ENCODE measurements at places on chromosomes 2 and 18.

- no peak for DNase-seq
Measured at GRCh38 chr2:185785851-185786473, 47.4 kb downstream of the FSIP2 start.

- no peak for DNase-seq
Measured at GRCh38 chr2:238834982-238835381, 12.9 kb upstream of the TWIST2 start.

GRCh38 chr2:37590119-37590571, 81.3 kb downstream of the CDC42EP3 start:
- no peak for DNase-seq

DNA sequence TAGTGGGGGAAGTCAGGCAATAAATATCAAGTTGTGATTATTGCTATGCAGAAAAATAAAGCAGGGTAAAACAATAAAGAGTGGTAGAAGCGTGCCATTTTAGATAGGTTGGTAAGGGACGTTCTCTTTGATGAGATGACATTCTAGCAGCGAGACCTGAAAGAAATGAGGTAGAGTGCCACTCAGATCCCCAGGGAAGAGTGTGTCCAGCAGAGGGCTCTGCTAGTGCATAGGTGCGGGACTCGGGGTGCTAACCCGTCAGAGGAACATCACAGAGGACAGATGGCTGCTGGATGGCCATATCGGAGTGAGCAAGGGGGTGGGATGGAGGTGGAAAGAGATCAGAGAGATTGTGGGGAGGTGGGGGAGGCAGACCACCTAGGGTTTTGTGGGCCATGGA, 16.3 kb upstream of the GTF2A1L start:
- no peak for DNase-seq

DNA sequence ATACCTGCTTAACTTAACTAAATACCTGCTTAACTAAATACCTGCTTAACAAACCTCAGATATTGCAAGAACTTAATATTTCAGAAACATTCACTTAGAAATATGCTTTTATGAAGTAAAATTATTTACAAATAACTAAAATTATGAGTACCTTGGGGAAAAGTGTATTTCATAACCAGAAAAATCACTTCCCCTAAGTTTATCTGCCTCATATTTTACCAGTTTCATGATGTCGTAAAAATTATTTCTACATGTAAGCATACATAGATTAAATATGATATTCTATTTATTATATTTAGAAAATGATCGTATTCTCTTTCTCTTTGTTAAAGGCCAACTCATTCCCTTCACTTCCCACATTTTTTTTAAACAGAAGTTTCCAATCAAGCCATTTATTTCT, 41.5 kb upstream of the DSC1 start:
- no peak for DNase-seq

- no peak for DNase-seq
Measured at GRCh38 chr2:8659092-8659734, 22.6 kb upstream of the ID2 start.

DNA sequence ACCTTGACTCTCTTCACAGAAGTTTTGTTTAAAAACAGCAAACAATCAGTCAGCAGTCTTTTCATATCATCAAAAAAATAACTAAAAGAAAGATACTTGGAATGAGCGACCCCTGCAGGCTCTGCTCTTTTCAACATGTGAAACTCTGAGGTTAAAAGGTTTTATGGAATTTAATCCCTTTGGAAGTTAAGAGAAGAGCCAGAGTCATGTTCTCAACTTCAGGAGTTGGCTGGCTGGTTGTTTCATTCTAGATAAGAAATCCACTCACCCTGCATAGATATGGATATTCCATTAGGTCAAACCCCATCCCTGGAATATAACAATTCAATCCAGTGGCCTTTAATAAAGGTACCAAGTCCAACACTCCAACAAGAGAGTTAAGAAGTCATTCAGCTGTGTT, 115.6 kb upstream of the RMDN2 start:
- DNase-seq: no peak

DNA sequence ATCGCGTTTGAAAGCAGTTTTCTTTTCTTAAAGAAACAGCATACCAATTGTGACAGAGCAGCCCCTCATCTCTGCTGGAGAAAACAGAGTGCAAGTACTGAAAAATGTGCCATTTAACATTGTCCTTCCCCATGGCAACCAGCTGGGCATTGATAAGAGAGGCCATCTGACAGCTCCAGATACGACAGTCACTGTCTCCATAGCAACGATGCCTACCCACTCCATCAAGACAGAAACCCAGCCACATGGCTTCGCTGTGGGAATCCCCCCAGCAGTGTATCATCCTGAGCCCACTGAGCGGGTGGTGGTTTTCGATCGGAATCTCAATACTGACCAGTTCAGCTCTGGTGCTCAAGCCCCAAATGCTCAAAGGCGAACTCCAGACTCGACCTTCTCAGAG, 9.5 kb downstream of the GRHL1 start:
- no peak for DNase-seq

DNA sequence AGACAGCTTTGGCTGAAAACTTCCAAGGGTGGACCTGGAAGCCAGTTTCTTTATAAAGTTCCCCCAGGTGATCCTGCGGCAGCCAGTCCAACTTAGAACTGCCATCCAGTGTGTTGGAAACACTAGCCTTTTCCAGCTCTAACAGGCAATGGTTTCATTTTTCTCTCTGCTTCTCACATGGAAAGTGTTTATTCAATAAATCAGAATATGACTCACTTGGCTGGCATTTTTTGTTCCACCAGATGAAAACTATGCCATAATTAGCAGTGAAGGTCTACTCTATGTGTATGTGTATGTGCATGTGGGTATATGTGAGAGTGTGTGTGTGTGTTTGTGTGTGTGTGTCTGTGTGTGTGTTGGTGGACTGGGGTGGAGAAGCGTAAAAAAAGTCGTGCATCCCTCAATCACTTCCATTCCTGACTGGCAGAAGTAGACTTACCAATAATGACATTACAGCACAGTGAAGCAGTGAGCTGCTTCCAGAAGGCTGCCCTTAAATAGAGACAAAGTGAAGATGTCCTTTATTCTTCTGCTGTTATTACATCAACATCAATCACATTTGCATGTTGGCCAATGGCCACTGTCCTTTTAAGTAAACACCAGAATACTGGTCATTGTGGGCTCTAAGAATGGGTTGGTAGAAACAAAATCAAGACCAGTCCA, 90.9 kb upstream of the SETBP1 start:
- no peak for DNase-seq

- DNase-seq: no peak
Measured at GRCh38 chr2:46508312-46508711, 28.9 kb downstream of the TMEM247 start.

GRCh38 chr2:78817430-78817829, 208.1 kb upstream of the REG3G start:
- DNase-seq: no peak

GRCh38 chr2:105377871-105378270, 21.0 kb downstream of the FHL2 start:
- no peak for DNase-seq

DNA sequence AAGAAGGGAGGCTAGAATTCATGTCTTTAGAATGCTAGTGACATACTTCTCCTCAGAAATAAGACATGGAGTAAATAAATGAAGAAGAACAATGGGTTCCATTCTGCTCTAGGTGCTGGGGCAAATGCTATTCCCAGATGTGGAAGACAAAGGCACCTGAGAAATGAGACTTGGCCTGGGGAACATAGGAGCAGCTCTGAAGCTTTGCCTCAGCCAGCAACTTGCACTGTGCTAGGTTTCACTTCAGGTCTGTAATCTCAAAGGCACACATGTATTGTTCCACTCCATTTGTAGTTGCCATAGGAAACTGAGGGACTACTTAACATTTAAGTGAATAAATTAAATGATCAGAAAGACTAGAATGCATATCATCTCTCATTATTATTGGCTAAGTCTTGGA, 538.9 kb upstream of the REG3G start:
- DNase-seq: no peak

GRCh38 chr2:69510204-69510603, 73.0 kb upstream of the NFU1 start:
- DNase-seq: no peak

DNA sequence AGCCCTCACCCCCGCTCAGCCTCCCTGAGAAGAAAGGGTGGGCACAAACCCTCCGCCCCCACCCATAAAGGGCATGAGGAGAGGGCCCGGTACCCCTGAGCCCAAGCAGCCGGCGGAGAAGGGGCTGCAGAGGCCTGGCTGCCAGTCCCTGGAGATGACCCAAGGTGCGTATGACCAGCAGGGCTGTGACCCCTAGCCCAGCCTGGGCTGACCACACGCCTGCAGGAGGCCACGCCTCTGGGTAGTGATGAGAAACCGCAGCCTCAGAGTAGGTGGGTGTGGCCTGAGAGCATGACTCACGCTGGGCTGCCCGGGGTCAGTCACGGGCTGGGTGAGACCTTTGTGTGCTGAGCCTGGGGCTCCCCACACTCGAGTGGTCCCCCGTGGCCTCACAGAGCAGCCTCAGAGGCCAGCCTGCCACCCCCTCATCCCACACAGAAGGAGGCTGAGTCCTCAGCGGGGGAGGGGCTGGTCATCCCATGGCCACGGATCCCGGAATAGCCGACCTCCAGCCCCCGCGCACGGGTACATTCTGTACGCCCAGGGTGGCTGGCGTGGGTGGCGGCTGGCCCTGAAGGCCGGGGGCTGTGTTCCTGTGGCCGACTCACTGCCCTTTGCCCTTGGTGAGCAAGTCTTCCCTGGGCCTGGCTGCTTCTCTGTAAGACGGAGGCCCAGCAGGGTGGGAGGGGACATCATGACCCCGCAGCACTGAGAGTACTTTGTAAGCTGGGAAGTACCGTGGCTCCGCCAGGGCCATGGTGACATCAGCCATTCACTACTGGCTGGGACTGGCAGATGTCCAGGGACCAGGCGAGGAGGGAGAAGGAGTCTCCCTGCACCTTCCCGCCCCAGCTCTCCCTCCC, 110.8 kb upstream of the OTOS start:
- peak; percentile 68 for DNase-seq

DNA sequence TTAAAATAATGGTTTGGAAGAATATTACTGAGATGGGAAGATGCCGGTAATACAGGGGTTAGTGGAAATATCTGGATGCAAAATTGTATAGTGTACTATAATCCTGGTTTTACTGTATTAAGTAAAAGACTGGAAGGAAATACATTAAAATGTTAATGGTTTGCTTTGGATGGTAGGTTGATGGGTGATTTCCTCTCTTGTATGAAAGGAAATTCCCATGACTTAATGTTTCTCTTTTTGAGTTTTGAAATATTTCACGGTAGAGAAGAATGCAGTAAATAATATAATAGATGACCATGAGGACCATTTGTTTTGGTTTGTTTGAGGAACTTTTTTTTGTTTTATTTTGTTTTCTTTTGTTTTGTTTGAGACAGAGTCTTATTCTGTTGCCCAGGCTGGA, 8.2 kb downstream of the SPTBN1 start:
- DNase-seq: no peak

DNA sequence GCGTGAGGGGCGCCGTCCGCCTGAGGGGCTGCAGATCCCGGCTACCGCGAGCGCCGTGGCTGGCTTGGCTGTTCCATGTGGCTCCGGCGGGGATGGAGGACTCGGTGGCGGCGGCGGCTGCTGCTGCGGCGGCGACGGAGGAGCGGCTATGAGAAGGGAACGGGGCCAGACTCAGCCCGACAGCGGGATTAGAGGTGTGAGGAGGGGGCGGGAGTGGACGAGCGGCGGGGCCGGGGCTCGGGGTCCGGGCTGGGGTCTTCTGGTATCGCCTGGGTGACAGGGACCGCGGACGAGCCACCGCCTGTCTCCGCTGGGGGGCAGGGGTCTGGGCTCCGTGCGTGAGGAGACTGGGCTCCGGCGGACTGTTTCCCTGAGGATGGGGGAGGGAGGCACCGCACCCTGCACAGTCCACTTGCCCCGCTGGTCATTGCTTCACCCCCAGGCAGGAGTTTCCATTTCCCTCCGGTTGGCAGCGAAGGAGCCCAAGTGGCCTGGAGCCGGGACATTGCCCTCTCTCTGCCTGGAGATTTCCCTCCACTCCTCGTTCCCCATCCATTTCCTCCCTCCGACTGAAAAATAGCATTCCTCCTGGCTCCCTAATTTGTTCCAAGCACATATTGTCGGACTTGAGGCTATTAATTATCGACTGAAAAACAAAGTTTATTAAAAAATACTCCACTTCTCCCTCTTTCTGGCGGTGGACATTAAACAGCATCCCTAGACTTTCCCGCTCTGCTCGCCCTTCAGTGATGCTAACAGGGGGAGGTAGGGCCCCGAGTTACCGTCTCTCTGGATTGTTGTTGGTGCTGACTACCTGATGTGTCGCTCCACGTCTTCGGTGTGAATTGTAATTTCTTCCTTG, 577 bp downstream of the EHBP1 start:
- peak; percentile 60 for DNase-seq

- no peak for DNase-seq
Measured at GRCh38 chr2:171146633-171147032, 14.1 kb downstream of the TLK1 start.

DNA sequence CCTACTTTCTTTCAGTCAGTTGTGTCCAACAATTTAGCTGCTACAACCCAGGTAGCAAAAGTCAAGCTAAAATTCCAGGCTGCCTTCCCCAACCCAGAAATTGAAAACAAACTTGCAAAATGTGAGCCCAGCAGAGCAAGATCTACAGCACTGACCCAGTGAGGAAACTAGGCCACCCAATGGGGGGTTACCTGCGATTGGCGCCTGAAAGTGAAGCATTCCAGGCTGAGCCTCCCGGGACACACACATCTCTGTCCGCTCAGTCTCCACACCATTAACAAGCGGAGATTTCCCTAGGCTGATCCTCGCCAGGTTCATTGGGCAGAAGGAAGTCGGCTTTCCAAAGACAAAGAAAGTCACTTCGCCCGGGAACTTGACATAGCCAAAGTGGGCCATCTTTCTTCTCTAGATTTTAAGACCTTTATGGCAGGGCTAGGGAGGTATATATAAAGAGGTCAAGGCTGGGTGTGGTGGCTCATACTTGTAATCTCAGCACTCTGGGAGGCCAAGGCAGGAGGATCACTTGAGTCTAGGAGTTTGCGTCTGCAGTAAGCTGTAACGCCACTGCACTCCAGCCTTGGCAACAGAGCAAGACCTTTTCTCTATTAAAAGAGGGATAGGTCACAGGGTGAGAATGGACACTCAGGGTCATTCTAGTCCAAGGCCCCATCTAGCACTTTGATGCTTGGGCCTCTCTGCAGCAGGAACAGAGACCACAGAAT, 53.6 kb downstream of the TTC32 start:
- no peak for DNase-seq

DNA sequence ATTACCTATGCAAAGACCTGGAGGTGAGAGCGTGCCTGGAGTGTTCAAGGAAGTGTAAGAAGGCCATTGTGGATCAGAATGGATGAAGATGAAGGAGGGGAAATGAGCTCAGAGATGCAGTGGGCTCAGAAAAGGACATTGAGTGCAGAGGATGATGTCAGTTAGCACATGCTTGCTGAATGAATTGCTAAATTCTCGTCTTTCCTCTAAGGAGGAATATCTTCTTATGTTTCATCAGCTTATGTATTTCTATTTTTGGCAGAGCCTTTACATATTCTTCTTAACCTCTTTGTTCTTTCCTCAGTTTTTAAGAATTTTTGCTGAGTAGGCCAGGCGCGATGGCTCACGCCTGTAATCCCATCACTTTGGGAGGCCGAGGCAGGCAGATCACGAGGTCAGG, 30.9 kb downstream of the FAM171B start:
- DNase-seq: no peak

- DNase-seq: no peak
Measured at GRCh38 chr18:26017929-26018328, 72.5 kb downstream of the SS18 start.

All from neural crest cell (in vitro differentiated cells).